Stomach (tissue), 19 donors: ENCODE measurements at places on chromosomes 7 and 10.

DNA sequence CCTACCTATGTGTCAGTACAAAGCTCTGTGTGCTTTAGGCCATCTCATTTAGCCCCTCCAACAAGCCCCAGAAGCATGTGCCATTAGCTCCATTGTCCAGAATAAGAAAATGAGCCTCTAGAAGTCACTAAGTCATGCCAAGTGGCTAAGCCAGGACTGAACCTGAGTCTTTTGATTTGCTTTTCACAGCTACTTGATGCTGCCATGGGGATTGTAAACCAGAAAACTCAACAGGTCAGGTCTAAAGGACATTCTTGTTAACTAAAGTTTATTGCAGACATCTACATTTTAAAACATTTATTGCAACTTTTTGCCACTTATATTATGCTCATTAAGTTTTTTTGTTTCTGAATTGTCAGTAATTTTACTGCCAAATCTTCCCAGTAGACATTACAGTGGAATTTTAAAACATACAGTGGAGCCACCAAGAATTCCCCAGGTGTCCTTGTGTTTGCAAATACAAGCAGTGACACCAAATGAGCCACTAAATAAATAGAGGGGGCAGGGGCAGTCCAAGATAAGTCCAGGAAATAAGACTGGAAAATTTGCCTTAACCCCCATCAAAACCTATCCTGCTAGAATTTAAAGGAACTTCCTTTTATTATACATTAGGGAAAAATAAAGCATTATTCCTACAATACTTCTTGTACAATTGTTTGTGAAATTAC, 115.9 kb downstream of the RAPGEF5 start:
- no peak overlapping the region for H3K27ac ChIP-seq
- H3K4me3 ChIP-seq, result no peak overlapping the region
- DNase-seq, result no peak
- H3K27me3 ChIP-seq, result no peaks in the 10 kb centered on the region
- H3K4me1 ChIP-seq, result no peaks in the 10 kb centered on the region

- no peaks in the 10 kb centered on the region for H3K27me3 ChIP-seq
- H3K4me3 ChIP-seq, result no peak overlapping the region
- DNase-seq, result no peak
- H3K27ac ChIP-seq, result no peak overlapping the region
- no peaks in the 10 kb centered on the region for H3K4me1 ChIP-seq
These were observed 816.7 kb upstream of the PHF14 start for GRCh38 chr7:10156972-10157371.

GRCh38 chr7:68440866-68441265, 1157.4 kb upstream of the AUTS2 start:
- no peaks in the 10 kb centered on the region for H3K4me1 ChIP-seq
- no peaks in the 10 kb centered on the region for H3K27me3 ChIP-seq
- no peaks in the 10 kb centered on the region for H3K36me3 ChIP-seq

DNA sequence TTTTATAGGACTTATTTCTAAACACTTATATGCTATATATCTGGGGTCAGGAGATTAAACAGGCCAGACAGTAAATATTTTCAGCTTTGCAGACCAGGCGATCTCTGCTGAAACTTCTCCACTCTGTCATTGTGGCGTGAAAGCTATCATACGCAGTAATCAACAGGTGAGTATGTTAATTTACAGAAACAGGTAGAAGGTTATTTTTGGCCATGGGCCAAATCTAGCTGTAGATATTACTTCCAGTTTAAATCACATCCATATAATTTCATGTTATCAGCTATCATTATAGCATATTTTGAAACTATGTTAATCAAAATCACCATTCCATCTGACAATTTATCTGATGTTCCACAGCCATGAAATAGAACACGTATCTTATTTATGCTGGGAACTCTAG, 67.8 kb downstream of the GPR37 start:
- no peaks in the 10 kb centered on the region for H3K36me3 ChIP-seq
- H3K27me3 ChIP-seq, result no peaks in the 10 kb centered on the region
- H3K27ac ChIP-seq, result no peak overlapping the region
- no peak for DNase-seq

DNA sequence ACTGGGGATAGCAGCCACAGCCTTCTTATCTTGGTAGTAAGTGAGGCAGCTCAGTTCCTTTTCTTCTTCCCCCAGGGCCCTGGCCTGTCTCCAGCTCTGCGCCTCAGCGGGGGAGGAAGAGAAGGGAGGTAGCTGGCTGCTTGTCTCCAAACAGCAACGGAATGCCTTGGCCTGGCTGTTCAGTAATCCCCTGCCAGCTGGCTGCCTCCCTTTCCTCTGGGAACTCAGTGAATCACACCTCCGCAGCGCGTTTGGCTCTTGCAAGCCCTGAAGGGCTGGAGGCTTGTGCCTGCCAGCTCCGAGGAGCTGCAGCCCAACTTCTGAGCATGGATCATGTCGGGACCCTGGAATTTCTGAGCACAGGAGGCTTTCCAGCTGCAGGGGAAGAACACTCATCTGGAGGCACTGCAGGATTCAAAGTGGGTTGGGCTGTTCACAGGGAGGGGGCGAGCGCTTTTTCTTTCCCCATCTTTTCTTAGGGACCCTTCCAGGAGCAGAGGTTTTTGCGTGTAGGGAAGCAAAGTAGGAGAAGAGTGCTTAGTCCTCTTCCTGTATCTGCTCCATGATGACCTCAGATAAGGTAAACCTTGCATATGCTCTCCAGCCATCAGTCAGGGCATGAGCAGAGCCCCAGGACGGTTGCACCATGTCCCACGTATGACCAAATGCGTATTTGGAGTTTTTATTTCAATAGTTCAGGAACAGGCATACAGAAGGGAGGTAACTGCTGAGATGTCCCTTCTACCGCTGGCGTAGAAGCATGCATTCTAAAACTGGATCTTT, 253.2 kb upstream of the INHBA start:
- H3K4me1 ChIP-seq, result peaks cover 19% of the 10 kb centered on the region
- peak; percentile 94 for DNase-seq
- H3K27ac ChIP-seq, result peak overlapping the region; percentile 12
- H3K4me3 ChIP-seq, result no peak overlapping the region
- no peaks in the 10 kb centered on the region for H3K27me3 ChIP-seq

DNA sequence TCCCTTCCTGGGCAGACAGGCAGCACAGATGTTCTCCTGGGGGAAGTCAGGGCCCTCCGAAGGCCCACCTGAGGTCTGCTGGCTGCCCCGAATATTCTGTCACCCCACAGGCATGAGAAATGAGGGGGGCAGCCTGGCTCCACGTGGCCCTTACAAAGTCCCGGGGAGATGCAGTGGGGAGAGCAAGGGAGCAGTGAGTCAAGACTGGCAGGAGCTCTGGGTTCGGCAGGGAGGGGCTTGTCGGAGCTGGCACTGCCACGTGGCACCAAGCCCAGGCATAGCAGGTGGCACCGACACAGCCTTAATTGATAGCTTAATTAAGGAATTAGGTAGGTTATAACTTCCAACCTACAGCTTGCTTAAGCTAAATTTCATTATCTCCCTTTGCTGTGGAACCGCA, 163.9 kb downstream of the USP6NL start:
- H3K4me3 ChIP-seq, result no peak overlapping the region
- no peak overlapping the region for H3K27ac ChIP-seq
- peaks cover 7% of the 10 kb centered on the region for H3K4me1 ChIP-seq
- DNase-seq, result no peak
- H3K27me3 ChIP-seq, result no peaks in the 10 kb centered on the region

DNA sequence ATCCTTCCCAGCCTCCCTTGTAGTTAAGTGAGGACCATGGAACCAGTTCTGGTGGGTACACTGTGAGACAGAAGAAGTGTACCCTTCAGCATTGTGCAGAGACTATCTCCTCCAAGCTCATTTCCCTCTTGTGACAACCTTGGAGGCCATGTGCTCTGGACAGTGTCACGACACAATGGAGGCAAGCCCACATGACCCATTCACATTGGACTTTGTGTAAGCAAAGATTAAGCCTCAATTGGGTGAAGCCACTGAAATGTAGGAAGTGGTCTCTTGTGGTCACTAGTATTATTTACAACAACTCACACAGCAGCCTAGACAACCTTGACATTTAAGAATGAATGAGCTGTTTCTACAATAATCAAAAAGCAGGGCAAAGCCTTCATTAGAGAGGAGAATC, 124.2 kb downstream of the INHBA start:
- DNase-seq, result no peak
- H3K4me3 ChIP-seq, result no peak overlapping the region
- H3K27ac ChIP-seq, result no peak overlapping the region
- no peaks in the 10 kb centered on the region for H3K4me1 ChIP-seq
- H3K27me3 ChIP-seq, result no peaks in the 10 kb centered on the region
- H3K36me3 ChIP-seq, result no peaks in the 10 kb centered on the region

DNA sequence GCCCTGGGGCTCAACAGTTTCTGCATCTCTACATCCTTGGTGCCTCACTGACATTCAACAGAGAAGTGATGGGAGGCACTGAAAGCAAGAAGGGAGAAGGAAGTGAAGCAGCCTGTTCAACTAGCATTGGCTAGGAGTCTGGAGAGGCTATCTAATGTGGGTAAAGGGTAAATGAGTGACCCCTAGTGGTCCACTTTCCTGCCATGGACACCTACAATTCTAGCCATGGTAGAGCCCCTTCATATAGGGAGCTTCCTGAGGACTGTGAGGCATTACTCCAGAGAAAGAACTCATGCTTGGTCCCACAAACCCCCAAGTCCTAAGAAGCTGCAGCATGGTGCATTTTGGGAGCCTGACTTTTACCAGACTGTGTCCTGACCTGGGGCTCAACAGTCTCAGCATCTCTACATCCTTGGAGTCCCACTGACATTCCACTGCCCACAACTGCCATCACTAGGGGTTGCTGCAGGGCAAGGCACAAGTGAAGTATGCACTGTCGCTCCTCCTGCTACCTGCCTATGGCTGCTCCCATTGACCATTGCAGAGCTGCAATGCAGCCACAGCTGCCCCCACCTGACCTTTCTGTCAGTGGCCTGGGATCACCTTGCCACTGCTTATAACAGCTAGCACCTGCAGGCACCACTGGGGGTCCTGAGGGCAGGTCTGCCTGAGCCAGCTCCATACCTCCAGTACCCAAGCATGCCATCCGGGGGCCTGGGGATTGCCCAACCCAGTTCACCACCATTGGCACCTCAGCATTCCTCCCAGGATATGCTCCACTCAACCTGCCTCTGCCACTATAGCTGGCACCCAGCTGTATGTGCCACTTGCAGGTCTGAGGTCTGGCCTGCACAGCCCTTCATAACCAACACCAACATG, 44.1 kb upstream of the CDK6 start:
- H3K27ac ChIP-seq, result no peak overlapping the region
- no peak overlapping the region for H3K4me3 ChIP-seq
- H3K4me1 ChIP-seq, result no peaks in the 10 kb centered on the region
- no peaks in the 10 kb centered on the region for H3K36me3 ChIP-seq
- DNase-seq, result peak; percentile 28

DNA sequence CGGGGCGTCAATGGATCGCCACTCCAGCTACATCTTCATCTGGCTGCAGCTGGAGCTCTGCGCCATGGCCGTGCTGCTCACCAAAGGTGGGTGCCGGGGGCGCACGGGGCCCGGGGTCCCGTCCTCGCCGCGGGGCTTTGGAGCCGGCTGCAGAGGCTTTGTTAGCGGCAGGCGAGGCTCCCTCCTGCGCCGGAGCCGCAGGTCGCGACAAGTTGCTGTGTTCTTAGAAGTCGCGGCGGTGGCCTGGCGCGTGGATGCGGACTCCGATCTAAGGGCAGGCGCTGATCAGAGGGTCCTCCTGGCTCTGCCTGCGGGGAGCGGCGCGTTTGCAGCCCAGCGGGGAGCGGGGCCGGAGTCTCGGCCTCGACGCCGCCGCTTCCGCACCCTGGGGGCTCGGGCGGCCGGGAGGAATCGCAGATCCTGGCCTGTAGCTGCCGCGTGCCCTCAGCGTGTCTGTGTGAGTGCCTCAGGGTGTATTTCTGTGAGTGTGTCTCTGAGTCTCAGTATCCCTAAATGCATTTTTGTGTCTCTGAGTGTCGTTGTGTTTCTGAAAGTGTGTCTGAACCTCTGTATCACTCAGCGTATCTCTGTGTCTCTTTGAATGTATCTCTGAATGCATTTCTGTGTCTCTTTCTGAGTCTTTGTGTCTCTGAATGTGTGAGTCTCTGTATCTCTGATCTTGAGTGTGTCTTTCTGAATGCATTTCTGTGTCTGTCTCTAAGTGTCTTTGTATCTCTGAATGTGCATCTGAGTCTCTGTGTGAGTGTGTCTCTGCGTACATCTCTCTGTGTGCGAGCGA, 766 bp downstream of the BAMBI start:
- H3K4me1 ChIP-seq, result peaks cover 43% of the 10 kb centered on the region
- peak overlapping the region; percentile 64 for H3K27ac ChIP-seq
- H3K36me3 ChIP-seq, result no peaks in the 10 kb centered on the region
- peak overlapping the region; percentile 70 for H3K4me3 ChIP-seq
- no peaks in the 10 kb centered on the region for H3K27me3 ChIP-seq

- no peaks in the 10 kb centered on the region for H3K4me1 ChIP-seq
- no peak overlapping the region for H3K27ac ChIP-seq
- no peak overlapping the region for H3K4me3 ChIP-seq
- DNase-seq, result no peak
These were observed 3.7 kb downstream of the GPR26 start for GRCh38 chr10:123669886-123670285.

- peak; percentile 85 for DNase-seq
- H3K27me3 ChIP-seq, result no peaks in the 10 kb centered on the region
- no peaks in the 10 kb centered on the region for H3K36me3 ChIP-seq
- H3K4me3 ChIP-seq, result no peak overlapping the region
- peaks cover 19% of the 10 kb centered on the region for H3K4me1 ChIP-seq
- H3K27ac ChIP-seq, result peak overlapping the region; percentile 68
These were observed 42.5 kb upstream of the KMT2E start for GRCh38 chr7:104971290-104972071.

GRCh38 chr10:5283305-5284158, 81.2 kb upstream of the UCN3 start:
- DNase-seq, result peak; percentile 85
- H3K4me3 ChIP-seq, result no peak overlapping the region
- no peaks in the 10 kb centered on the region for H3K27me3 ChIP-seq
- peaks cover 6% of the 10 kb centered on the region for H3K4me1 ChIP-seq

- no peaks in the 10 kb centered on the region for H3K4me1 ChIP-seq
- H3K27me3 ChIP-seq, result no peaks in the 10 kb centered on the region
- no peak for DNase-seq
- no peak overlapping the region for H3K4me3 ChIP-seq
These were observed 125.8 kb downstream of the ELMO1 start for GRCh38 chr7:37322831-37323230.

- no peaks in the 10 kb centered on the region for H3K36me3 ChIP-seq
- H3K27ac ChIP-seq, result peak overlapping the region; percentile 60
- no peaks in the 10 kb centered on the region for H3K27me3 ChIP-seq
- peaks cover 15% of the 10 kb centered on the region for H3K4me1 ChIP-seq
- H3K4me3 ChIP-seq, result peak overlapping the region; percentile 31
These were observed 14.1 kb downstream of the MICU1 start for GRCh38 chr10:72611783-72612182.

DNA sequence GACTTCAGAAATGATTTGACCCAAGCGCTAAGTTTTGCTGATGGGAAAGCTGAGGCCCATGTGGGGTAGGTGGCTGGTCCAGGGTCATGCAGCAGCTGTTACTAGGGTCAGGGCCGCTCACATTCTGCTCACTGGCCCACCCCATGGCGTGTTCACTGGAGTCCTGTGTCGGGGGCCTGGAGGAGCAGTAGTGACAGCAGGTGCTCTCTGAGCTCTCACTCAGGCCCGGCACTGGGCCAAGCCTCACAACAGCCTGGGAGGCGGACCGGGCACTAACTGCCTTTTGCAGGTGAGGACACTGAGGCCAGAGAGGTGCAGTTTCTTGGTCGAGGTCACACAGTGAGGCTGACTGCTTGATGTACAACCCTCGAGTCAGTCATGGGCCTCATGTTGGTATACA, 82.7 kb downstream of the GLRX3 start:
- no peaks in the 10 kb centered on the region for H3K27me3 ChIP-seq
- no peaks in the 10 kb centered on the region for H3K4me1 ChIP-seq
- no peak overlapping the region for H3K4me3 ChIP-seq
- no peak for DNase-seq
- no peaks in the 10 kb centered on the region for H3K36me3 ChIP-seq
- no peak overlapping the region for H3K27ac ChIP-seq
